Right lobe of liver (tissue), 6 donors: ENCODE measurements at places on chromosomes 3 and 15.

DNA sequence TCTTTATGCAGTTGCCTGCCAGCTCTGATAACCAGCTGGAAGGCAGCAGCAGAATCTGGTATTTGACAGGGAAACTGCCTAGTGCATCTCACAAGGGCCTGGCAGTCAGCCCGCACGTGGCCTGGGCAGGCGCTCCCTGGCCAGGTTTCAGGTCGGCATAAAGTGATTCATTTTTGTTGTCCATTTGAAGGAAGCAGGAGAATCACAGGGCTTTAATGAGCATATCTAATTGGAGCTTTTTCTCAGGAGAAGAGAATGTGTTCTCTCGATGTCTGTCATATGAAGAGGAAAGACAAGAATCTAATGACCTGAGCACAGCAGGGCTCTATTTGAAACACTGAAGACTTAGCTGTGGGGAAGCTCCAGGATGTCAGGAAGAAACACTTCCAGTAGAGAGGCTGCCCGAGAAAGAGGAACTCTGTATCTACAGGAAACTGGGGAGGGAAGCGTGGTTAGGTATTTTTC, 98.8 kb upstream of the MB21D2 start:
- DNase-seq: no peak

DNA sequence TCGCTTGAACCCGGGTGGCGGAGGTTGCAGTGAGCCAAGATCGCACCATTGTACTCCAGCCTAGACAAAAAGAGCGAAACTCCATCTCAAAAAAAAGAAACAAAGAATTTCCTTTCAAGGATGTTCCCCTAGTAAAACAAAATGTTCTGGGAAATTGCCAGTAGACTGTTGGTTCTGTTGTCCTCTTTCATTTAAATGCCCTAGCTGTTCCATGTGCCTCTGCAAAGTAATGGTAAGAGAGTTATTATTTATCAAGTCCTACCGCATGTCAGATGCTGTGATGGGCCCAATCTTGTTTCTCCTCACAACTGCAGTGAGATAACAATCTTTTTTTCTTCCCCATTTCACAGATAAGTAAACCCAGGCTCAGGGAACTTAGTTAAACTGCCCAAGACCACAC, 254.3 kb upstream of the TPM1 start:
- DNase-seq: no peak

DNA sequence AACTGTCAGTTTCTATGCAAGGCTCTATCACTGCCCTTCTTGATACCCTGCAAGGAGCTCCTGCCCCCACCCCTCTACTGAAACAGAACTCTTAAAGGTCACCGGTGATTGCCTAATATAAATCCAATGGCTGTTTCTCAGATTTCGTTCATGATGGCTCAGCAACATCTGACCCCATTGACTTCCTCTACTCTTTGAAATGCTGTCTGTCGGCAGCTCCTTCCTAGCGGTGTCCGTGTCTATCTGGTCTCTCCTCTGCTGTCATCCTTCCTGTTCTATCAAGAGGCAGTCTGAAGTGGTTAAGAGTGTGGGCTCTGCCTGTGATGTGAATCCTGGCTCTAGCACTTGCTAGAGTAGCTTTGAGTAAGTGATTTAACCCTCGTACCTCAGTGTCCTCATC, 5.5 kb downstream of the TMEM266 start:
- DNase-seq: no peak

DNA sequence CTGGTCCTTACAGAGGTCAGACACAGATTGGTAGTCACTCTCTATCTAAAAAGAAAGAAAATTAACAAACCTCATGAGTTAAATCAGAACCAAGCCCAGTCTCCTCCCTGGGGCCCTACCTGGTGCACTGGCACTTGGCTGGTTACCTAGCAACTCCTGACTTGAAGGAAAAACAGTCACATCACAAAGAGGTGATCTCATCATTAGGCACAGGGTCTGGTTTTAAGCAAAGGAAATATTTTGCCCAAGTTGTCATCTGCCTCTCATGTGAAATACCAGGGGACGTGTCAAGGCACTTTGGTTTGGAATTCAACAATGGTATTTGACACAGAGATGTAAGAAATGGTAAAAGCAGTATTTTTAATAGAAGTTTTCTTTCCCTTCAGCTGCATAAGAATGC, 47.7 kb upstream of the FMN1 start:
- no peak for DNase-seq

GRCh38 chr3:63807961-63808565, 11.0 kb upstream of the C3orf49 start:
- no peak for DNase-seq

DNA sequence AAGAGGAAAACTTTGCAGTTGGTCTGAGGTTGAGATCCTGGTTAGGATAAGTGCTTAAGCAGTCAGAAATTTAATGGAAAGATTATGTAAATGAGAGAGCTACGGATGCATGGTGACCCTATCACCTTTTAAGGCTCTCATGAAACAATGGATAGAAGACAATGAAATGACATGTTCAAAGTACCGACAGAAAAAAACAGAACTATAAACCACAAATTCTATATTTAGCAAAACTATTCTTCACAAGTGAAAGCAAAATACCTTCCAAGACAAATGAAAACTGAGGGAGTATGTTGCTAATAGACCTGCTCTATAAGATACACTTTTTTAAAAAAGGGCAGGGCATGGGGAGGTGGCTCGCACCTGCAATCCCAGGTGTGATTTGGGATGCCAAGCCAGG, 32.2 kb downstream of the DNAAF4 start:
- DNase-seq: no peak
